Left kidney (tissue), 8 donors: ENCODE measurements at places on chromosomes 5 and 9. TPM values are rescaled to one million over a fixed set of nuclear protein-coding genes. Genes with fewer than 3 reads are reported as not detected.

- peak; percentile 79 for DNase-seq
These were observed 10.1 kb downstream of the LHFPL2 start for GRCh38 chr5:78638423-78638822.

DNA sequence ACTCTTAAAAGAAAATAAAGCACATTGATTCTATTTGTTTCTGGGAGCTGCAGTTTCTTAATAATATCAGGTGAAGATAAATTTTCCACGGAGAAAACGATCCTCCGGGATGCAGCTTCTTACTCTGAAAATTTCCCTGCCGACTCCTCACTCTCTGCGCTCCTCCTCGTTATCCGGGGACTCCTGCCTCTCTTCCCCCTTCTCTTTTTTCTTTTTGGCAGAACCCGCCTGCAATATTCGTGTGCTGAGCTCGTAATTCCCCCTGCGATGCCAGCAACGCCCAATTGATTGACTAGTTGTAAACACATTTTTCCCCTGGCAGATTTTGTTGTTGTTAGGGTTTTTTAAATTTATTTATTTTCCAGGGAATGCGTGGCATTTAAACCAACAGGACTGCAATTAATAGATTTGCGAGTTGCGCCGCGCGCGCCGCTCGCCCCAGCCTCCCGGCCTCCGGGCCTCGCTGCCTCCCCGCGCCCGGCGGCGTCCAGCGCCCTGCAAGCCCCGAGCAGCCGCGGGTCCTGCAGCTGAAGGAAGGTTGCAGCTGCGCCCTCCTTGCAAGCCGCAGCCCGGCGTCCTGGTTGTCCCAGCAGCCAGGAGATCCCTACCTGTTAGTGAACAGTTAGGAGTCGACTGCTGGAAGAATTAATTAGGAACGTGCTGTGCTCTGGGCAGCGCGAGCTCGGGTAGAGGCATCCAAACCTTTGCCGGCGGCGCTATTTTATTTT is 2.2 kb downstream of the NTNG2 start:
- DNase-seq, result no peak

GRCh38 chr9:130327070-130327780 is 61.7 kb downstream of the HMCN2 start:
- no peak for DNase-seq

DNA sequence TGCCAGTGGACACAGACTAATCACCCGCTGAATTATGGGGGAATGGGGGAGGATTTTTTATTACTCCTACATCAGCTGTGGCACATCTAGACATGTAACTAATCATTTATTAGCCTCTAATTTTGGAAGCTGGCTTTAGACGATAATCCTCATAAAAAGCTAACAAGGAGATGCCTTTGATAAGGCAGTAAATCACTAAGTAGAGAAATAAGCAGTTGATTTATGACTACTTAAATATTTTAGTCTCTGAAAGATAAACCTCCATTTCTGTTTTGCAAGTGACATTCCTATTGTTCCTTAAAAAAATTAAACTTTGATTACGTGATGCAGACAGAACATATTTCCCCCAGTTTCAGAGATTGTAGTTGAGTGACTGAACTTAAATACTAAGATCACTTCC is 206.4 kb upstream of the CDKN2B start:
- DNase-seq, result no peak

GRCh38 chr9:112334432-112334841 is 1.0 kb upstream of the PTBP3 start:
- DNase-seq, result no peak

DNA sequence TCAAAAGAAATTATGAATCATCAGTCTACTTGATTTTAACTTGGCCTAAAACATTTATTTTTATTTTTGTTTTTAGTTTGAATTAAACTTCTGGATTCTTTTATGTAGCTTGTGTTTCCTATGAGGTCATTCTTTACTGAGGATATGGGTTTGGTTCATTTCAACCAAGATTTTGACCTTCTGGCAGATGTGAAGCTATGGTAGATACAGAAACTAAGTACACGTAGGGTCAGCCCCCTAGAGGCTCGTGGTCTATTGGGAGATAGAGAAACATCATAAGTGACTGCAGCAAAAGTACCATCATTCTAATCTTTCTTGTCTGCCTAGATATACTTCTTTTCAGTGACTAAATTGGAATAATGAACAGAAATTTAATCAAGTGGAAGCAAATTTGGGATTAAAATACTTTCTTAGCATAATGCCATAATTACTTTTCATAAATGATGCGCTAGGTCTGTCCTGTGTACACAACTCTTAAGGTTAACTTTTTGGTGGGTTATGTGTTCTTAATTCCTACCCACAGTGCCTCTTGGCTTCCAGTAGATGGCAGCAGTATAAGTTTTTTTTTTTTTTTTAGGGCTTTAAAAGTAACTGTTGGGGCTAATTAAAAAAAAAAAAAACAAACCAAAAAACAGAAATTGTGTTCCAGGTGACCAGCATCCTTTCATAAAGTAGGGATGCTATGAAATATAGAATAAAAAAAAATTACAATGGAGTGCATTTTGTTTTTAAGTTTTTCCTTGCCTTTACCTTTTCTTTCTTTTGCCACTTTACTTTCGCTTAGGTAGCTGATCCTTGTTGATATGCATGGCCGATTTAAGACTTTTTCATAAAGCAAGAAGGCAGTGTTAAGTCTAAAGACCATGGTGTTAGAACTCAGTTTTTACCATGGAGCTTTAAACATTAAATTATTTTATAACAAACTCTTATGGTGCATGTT is 49.9 kb downstream of the LRRTM2 start:
- DNase-seq, result no peak

DNA sequence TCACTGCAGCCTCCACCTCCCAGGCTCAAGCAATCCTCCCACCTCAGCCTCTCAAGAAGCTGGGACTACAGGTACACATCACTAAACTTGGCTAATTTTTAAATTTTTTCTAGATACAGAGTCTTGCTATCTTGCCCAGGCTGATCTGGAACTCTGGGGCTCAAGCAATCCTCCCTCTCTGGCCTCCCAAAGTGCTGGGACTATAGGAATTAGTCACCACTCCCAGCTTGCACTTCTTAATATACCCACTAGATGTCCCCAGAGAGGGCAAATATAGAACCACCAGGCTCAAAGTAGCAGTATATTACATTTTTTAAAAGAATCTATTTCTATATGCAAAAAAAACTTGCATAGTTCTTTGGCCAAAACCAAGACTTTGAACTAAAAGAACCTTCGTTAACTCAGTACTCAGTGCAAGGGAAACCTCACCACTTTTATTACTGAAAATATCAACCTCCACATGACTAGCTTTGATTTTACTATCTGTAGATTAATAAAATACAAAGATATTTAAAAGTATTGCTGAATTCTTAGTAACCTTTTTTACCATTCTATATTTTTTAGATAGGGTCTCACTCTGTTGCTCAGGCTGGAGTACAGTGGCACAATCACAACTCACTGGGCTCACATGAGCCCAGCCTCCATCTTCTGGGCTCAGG is 25.8 kb upstream of the HSD17B3 start:
- DNase-seq, result peak; percentile 63

DNA sequence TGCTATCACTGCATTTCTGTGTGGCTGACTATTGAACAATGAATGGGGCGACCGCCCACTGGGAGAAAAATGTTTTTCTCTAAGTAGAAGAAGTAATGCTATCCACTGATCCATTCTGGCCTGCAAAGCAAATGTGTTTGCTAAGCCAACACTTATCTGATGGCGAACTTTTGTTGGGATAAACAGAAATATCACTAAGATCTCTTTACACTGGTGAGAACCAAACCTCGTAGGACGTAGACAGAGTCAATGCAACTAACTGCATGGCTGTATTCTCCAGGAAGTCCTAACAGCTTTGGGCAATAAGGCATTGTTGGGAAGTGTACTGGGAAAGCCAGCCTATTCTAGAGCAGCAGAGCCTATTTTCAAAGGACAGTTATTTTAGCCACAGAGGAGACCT is 77.7 kb downstream of the ANKH start:
- DNase-seq, result no peak

DNA sequence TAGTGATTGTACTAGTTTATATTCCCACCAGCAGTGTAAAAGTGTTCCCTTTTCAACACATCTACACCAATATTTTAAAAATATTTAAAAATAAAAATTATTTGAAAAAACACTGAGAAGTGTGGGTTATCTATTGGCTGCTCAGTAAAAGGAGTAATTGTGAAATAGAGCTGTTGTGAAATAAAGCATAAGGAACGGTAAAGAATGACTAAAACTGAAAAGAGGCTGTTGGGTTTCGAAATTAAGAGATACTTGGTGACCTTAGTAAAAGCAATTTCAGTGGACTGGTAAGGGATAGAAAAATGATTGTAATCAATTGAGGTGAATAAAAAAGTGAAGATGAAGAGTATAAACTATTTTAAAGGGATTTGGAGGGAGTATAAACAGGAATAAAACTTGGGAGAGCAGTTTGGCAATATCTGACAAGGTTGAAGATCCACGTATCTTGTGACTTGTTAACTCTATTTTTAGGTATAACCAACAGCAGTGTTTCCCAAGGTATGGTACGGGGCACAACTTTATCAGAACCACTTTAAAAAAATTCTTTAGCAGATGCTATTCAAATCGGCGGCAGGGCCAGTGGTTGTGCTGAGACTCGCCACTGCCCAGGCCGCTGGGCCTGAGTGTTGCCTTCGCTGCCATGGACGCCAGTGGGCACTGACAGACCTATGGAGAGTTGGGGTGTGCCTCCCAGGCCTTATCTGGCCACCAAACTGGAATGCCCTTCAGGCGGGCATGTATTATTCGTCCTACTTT is 63.3 kb downstream of the TMEM38B start:
- DNase-seq, result no peak

DNA sequence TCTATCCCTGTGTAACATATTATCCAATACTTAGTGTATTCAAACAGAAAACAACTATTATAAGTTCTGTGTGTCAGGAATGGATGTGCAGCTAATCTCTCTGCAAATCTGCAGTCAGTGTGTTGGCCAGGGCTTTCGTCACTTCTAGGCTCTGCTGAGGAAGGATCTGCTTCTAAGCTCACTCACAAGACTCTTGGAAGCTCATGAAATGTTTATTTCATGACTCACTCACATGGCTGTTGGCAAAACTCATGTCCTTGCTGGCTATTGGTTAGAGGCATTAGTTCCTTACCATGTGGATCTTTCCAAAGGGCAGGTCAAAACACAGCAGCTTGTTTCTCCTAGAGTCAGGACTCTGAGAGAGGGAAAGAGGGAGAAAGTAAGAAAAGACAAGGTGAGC is 367.4 kb upstream of the SMARCA2 start:
- DNase-seq, result no peak

DNA sequence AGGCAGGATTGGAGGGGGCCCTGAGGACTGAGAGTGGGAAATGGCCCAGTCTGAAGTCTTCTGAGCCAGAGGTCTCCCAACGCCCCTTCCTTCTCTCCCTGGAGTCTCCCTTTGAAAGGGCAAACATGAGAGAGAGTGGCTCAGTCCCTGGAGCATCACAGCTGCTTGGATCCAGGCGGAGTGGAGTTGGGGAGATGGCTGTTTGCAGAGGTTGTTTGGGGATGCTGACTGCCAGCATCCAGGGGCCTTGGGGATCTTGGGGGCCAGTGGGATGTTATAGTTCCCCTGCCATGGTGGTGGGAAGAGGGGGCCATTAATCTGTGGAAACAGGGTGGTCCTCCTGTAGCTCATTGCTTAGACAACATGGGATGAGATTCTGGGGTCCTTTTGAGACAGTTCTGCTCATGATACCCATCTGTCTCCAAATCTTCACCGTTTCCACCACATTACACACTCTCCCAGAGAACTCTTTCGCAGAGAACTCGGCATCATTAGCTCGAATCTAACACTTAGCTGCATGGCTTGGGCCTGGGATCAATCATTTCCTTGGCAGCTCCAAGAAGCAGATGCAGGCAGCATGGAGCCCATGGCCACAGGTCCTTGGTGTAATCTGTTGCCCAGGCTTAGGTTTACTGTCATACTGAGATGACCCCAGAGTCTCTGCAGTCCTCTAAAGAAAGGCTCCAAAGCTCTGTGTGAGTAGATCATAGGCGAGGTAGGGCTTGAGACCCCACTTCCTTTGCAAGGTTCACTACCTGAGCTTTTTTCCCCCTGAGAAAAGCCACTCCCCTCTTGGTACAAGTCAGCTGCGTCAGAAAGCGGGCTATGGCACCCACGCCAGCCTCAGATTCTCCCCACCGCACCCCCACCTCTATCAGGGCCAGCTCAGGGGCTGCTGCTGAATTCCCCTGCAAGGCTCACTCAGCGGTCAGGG is 54.4 kb upstream of the SH3PXD2B start:
- no peak for DNase-seq

The FOXD4L6 gene
- polyA plus RNA-seq, result not detected

The MEGF10 gene
- polyA plus RNA-seq, result 1.1 TPM

The PCDHB8 gene
- polyA plus RNA-seq, result 2.6 TPM

The PRR16 gene
- polyA plus RNA-seq, result 1.7 TPM

The BTNL3 gene
- not detected for polyA plus RNA-seq

The SAPCD2 gene
- polyA plus RNA-seq, result 7.2 TPM
